ENCODE measurements at places on chromosomes 5 and 9.

DNA sequence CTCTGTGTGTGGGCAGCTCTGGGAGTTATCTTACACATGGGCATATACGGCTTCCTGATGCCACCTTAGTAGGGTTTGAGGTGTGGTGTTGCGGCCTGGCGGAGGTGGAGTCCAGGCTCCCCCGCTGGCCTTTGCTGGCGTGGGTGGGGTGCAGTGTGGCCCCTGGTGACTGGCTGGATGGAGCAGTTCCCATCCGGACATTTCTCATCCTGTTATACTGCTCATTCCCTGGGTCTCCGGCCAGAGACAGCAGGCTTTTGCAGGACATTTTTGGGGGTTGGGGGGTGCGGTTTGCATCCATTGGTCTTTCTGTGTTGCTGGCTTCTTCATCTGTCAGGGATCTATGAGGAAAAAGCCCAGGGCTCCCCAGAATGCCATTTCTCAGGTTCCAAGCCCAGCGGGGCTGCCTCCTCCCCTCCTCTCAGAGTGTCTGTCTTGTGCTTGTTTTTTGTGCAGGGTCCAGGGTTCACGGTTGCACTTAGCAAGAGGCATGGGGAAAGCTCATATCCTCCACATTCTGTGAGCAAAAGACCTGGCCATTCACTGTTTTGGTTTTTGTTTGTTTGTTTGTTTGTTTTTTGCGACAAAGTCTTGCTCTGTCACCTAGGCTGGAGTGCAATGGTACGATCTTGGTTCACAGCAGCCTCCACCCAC lies 22.3 kb downstream of the NDUFS6 start:
- DNase-seq: no peak

DNA sequence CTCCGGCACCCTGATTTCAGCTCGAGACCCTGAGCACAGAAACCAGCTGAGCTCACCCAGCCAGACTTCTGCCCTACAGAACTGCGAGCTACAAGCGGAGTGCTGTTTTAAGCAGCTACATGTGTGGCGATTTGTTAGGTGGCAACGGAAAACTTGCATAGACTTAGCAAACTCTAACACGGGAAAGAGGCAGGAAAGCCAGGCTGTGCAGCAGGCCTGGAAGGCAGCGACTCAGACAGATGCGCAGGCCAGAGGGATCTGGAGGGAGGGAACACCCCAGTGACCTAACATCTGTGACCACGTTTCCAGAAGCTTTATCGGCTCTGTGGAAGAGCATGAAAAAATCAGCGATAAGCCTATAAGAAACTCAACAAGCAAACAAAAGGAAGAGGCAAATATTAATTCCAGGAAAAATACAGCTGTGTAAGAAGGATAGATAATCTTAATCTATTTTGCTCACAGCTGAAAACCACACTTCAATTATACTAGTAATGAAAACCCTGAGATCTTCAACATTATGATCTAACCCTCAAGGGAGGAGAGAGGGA lies 11.0 kb downstream of the UBAC1 start:
- no peak for DNase-seq

DNA sequence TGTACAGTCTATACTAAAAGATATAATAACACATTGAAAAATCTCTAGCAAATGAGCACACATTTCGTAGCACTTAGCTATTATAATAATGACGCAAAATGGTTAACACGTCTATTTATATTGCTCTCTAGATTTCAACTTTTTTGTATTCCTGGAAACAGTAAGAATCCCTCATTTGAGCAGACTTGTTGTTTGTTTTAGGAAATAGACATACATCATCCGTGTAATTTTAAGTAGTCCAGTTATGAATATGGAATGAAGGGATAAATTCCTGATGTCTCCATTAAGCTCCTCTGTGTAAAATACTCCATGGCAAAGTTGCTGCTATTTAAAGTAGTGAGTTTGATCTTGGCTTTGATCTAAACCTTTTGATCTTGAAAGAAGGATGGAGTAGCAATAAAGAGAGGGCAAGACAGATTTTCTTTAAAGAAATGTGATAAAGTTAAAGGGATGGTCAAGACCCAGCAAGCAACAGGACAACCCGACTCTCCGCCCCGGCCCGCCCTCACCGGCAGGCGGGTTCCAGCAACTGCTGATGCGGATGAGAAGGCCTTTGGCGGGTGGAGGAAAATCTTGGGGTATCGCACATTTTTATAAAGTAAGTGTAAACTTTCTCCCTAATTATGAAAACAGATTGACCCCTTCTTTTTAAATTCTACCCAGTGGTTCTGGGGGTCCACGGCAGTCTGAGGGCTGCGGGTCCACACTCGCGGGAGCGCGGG lies 277.4 kb downstream of the AOPEP start:
- DNase-seq: no peak

DNA sequence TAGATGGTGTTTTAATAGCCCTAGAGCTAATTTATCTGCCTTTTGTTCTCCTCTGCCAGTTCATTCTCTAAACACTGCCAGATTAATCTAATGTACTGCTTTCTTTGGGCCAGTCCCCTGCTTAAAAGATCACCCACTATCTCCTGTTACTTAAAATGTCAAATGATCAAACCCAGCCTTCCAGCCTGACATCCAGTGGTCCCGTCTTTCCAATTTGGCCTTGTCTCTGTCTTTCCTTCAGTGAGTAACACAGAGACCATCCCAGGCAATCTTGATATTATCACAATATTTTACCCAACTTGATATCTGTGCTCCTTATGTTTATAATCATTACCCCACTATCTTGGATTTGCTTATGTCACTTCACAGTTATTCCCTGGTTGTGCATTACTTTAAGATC lies 12.0 kb downstream of the PRR16 start:
- DNase-seq: no peak

DNA sequence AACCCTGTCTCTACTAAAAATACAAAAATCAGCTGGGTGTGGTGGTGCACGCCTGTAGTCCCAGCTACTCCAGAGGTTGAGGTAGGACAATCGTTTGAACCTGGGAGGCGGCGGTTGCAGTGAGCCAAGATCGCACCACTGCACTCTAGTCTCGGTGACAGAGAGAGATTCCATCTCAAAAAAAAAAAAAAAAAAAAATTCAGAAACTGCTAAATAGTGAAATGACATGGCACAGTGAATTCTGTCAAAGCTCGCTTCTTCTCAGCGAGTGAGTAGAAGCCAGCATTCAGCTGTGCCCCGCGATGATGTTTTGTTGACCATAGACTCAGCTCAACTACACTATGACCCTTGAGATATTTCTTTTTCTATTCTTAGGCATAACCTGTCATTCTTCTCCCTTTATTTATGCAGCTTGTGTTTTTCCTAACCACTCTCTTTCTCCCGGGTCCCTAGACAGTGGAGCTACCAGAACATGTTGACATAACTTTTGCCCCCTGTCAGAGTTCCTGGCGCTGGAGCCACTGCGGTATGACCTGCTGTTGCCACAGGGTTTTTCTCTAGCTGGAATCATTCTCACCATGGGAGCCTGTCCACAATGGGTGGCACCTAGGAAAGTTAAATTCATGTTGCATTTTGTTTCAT lies 13.5 kb upstream of the IQGAP2 start:
- no peak for DNase-seq

DNA sequence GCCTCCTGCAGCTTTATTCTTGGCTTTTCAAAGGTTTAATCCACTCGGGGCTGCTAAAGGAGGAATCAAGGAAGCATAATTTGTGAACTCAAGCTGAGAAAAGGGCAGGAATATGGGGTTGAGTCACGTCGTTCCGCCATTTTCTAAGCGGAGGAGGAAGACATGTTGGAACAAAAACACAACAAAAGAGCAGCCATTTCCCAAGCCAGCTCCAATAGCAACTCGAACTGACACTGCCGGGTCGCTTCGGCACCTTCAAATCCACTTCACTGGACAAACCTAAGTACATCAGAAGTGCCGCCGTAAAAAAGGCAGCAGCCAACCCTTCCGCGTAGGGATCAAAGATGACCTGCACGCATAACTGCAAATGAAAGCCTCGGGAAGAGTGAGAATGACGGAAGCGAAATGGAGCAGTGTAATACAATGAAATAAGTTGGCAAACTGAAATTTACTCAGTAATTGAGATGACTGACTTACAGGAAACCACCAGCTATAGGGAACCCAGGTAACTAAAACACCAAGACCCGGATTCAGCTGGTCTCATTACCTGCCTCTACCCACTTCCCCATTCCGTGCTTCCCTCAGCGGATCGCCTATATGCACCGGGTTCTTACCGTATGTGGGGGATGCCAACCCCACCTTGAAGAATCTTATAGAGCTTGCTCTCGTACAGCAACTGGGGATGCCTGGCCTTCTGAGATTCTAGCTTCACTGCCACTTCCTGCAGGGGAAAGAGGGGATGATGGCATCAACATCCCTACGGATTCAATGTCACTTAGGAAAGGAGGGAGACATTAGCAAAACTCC lies 1.6 kb downstream of the CSNK1A1 start:
- no peak for DNase-seq

- no peak for DNase-seq
Observed at GRCh38 chr9:16825331-16825725, 45.1 kb downstream of the BNC2 start.

DNA sequence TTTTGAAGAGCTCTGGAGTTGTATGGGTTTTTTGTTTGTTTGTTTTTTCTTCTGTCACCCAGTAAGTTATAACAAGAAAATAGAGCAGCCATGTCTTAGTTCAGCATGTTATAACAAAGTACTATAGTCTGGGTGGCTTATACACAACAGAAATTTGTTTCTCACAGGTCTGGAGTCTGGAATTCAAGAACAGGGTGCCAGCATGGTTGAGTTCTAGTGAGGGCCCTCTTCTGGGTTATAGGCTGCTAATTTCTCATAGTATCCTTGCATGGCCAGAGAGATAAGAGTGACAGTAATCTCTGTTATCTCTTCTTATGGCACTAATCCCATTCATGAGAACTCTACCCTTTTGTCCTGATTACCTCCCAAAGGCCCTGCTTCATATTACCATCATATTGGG lies 114.7 kb downstream of the GIN1 start:
- DNase-seq: no peak

DNA sequence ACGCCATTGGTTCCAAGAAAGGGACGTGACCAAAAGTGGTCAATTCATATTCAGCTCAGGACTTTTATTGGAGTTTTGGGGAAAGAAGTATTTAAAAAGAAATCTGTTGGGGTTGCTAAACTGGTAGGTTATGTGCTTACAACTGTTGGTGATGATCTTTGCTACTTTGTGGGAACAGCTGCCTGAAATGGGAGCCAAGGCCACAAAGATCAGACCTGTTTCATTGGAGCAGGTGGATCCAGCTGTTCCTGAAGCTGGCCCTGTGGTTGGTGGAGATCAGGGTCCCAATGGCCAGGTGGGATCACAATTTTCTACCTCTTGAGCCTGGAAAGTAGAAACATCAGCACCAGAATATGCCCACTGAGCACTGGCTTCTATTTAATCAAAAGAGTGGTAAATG lies 144.5 kb downstream of the PSAT1 start:
- DNase-seq: no peak

DNA sequence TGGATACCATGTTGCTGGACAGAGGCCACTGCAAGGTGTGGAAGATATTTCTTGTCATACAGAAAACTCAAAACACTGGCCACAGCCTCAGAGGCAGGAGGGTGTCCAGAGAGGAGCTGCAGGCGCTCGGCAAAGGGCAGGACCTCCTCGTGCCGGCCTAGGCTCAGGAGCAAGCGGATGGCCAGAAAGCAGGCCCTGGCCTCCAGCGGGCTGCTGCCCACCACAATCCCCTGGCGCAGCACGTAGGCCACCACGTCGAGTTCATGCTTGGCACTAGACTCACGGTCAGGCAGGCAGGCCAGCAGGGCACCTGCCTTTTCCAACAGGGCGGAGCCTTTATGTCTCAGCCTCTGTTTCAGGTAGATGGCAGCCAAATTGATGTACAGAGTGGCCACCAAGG lies 35.2 kb downstream of the SH3TC2 start:
- no peak for DNase-seq

DNA sequence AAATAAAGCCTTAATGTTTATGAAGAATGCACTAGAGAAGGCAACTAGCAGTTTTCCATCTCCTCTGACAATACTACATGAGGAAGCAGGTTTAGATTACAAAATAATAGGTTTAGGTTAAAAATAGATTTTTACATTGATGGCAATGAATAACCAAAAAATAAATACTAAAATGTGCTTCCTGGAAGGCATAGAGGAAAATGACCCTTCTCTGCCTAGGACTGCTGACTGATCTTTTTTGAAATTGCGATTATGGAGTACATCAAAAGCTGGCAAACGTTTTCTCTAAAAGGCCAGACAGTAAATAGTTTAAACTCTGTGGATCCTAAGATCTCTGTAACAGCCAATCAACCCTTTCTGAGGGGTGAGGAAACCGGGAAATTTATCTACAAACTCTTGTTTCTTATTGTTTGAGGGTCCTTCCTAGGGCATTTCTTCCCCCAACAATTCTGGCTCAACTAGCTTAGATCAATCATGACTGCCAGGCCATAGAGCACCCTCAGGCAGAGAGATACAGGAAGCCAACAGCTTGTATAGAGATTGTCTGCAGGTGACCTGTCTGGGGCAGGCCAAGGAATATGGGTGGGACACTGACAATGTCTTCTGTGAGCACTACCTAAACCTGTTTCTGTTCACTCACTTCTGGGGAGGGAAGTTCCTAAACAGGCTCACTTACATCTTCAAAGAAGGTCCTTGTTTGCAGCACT lies 67.3 kb downstream of the MROH2B start:
- DNase-seq: no peak

- DNase-seq: no peak
Observed at GRCh38 chr9:30075451-30076199, 2308.8 kb upstream of the ACO1 start.

DNA sequence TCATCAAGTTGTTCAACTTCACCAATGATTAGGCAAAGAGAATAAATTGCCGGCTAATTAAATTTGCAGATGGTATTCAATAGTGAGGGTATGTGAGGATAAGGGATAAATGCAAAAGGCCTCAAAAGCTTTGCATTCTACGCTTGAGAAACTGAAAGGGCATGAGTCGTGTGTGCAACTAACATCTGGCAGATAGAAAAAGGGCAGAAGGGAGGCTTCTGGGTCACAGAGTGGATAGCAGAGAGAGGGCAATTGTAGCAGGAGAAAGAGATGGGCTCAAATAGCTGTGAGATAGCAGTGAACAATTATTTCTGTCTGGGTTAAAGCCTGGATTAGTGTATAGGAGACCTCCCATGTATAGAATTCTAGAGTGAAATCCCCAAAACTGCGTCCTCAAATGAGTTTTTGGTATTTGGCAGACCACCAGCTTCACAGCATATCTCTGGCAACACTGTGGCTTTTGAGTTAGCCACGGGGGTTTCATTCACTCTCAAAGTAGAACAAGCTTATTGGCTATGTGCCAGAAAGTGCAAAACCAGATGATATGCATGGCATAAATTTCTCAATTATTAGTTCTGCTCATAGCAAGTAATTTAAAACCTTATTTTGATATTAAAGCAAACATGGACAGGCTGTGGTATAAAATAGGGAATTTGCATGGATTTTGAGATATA lies 586.3 kb downstream of the BRINP1 start:
- no peak for DNase-seq

DNA sequence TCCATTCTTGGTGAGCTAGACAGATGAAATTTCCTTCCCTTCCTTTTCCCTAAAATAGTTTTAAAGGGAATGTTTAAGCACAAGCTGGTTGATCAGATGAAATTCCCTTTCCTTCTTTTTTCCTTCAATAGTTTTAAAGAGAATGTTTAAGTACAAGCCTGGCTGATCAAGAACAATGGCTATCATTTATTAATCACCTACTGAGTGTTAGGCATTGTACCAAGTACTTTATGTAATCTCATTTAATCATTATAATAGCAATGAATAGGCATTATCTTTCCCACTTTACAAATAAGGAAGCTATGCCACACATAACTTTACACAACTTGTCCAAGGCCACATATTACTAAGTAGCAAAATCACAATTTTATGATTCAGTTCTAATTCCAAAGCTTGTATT lies 152.0 kb upstream of the ACOT12 start:
- DNase-seq: no peak
